ENCODE measurements at places on chromosomes 7 and 10.

- DNase-seq: no peak
Measured at GRCh38 chr10:129926066-129927055, 37.7 kb downstream of the EBF3 start.

- DNase-seq: no peak
Measured at GRCh38 chr10:33569702-33570101, 235.2 kb upstream of the NRP1 start.

GRCh38 chr10:103980288-103980906, 13.5 kb downstream of the SLK start:
- DNase-seq: no peak

DNA sequence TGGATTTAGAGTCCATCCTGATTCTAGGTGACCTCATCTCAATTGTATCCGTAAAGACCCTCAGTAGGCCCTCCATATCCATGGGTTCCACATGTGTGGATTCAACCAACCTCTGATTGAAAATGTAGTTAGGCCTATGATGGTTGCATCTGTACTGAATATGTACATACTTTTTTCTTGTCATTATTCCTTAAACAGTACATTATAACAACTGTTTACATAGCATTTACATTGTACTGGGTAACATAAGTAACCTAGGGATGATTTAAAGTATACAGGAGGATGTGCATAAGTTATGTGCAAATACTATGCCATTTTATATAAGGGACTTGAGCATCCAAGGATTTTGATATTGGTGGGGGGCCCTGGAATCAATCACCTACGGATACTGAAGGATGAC, 10.1 kb downstream of the CPN1 start:
- no peak for DNase-seq

GRCh38 chr7:18936265-18936664, 181.2 kb downstream of the TWIST1 start:
- DNase-seq: no peak

- DNase-seq: no peak
Measured at GRCh38 chr7:130432886-130433285, 7.9 kb downstream of the CEP41 start.

- DNase-seq: no peak
Measured at GRCh38 chr7:50664937-50665336, 99.7 kb upstream of the DDC start.

DNA sequence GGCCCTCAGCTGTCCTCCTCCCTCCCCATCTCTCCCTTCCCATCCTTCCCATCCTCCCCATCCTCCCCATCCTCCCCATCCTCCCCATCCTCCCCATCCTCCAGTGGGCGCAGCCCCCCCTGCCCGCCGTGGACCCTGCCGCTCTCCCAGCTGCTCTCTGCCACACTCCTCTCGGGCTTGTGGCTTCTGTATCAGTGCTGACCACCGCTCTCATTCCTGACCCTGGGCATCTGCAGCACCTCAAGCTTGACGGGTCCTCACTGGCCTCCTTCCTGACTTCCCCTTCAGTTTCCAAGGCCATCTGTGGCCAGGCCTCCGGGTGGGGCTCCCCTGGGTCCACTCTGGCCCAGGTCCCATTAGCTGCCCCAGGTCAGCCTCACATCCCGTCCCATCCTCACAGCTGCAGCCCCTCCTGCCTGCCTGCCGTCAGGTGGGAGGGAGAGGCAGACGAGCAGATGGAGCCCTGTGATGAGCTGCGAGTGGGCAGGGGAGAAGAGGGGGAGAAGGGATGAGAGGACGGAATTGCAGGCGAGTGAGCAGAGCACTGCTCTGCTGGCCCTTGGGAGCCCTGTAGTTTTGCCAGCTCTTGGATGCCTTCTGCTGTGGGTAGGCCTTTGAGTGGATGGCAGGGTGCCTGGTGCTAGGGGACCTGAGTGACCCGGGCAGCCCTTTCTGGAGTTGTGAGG, 35.7 kb downstream of the LHPP start:
- DNase-seq: peak; percentile 26

DNA sequence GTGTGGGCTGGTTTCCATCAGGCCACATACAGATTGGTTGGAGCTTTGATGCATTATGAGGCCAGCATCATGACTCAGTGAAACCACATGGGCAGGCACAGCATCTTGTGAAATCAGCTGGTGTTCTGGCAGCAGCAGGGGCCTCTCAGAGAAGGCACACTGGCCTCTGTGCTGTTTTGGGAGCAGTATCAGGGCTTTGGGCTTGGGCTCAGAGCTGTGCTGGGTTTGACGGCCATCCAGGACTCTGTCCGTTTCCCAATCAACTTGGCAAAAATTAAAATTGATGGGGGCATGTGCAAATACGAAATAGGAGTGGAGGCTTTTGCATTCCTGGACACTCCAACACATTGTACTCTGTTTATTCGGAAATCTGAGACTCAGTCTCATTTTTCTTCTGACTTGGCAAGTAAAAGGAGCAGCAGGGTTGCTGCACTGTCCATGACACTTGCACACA, 190.9 kb downstream of the BMPER start:
- peak; percentile 82 for DNase-seq

DNA sequence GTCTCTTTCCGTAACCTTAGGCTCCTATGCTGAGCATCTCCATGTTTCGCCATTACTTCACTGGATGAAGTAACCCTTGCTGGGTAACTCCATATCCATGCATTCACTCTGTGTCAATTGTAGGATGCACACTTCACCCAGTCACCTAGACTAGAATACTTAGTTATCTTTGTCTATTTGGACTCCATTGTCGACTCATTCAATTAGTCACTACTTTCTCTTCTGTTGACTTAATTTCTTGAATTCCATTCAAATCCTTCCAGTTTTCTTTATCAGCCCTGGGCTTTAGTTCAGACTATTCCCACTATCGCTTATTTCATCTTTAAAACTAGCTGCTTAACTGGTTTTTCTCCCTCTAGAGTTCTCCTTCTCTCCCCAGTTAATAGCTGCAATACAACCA, 111.3 kb upstream of the TNS3 start:
- DNase-seq: no peak

Measured in kidney (tissue), 22 donors.